ENCODE measurements at places on chromosomes 11 and 22.

GRCh38 chr11:102476812-102477211 lies 24.2 kb upstream of the TMEM123 start:
- no peak for DNase-seq

GRCh38 chr22:47067321-47067890 lies 305.0 kb downstream of the TBC1D22A start:
- DNase-seq = peak; percentile 26

DNA sequence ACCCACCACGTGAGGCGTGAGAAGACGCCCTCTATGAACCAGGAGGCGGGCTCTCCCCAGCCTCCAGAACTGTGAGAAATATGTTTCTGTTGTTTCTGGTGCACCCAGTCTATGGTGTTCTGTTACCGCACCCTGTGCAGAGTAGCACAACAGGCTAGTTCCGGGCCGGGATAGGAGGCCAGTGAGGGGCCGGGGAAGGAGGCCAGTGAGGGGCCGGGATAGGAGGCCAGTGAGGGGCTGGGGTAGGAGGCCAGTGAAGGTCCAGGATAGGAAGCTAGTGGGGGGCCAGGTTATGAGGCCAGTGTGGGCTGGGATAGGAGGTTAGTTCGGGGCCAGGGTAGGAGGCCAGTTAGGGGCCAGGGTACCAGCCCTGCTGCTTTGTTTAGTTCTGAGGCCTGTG lies 204.6 kb downstream of the BARX2 start:
- no peak for DNase-seq

DNA sequence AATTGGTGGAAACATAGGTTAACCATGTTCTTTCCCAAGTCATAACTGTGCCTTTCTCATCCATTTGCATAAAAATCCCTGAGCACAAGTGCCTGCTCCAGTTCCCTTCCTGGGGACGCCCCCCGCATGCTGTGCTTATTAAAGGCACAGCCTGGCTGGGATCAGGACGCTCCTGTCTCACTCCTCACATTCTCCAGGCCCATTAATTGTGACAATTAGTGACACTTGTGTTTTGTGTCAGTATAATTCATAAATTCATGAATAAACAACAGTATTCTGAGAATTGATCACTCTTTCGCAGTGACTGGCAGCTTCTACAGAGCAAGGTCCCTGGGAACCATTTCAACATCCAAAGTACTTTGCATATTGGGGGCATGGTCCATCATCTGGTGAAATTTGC lies 1354.4 kb downstream of the TBC1D22A start:
- DNase-seq = no peak

- DNase-seq = no peak
These were observed 4.7 kb downstream of the TBC1D10C start for GRCh38 chr11:67408437-67409200.

- no peak for DNase-seq
These were observed 93.8 kb upstream of the BLID start for GRCh38 chr11:122209619-122210366.

GRCh38 chr11:87251560-87251959 lies 213.8 kb downstream of the TMEM135 start:
- DNase-seq = no peak

DNA sequence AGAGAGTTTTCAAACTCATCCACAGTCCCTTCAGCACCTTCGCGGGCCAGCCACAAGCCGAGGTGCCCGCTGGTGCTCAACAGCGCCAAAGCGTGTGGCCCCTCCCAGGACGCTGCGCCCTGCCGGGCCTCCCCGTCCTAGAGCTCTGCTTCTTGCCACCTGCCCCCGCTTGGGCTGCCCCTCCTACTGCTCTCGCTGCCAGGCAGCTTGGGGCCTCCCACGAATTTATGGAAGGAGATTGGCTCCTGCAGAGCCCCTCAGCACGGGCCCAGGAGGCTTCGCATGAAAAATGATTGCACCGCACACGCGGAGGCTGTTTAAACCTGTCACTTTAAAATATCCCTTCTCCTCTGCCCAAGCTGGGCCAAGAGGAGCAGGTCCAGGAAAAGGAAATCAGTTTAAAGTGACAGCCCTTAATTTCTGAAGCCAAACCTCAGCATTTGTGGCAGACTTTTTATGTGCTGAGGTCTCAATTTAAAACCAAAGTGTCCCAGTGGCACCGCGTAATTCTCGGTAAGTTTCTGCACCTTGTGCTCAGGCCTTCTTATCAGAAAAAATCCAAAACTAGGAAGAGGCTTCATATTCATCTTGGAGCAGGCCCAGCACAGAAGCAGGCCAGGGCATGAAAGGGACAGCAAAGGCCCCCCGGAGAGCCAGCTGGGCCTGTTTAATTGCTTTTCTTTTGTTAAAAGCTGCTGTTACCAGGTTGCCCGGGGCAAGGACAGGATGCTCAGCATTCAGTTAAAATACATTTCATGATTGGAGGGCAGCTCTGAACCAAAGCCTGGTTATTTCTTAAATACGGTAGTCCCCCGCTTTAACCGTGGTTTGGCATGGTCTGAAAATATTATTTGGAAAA lies 303.6 kb downstream of the OPCML start:
- peak; percentile 89 for DNase-seq

DNA sequence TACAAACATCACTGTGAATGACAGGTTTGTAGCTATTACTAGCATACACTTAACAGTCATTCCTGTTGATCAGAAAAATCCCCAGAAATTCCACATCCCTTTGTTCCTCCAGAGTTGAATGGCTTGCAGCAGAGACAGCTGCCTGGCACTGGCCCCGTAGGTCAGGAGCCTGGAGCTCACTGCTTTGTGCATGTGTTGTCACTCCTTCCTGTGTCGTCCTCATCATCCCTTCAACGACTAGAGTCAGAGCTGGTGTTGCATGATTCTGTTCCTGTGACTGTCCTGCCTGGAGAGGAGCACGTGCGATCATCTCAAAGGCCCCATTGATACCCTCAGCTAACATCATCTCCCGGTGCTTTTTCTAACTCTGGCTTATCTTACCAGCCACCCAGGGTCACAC lies 58.3 kb downstream of the LDLRAD3 start:
- DNase-seq = no peak

- DNase-seq = no peak
These were observed 17.6 kb downstream of the TTC12 start for GRCh38 chr11:113332023-113332422.

GRCh38 chr22:20875296-20875695 lies 16.5 kb downstream of the SNAP29 start:
- DNase-seq = no peak

GRCh38 chr11:132126973-132127899 lies 756.8 kb downstream of the NTM start:
- DNase-seq = peak; percentile 78

DNA sequence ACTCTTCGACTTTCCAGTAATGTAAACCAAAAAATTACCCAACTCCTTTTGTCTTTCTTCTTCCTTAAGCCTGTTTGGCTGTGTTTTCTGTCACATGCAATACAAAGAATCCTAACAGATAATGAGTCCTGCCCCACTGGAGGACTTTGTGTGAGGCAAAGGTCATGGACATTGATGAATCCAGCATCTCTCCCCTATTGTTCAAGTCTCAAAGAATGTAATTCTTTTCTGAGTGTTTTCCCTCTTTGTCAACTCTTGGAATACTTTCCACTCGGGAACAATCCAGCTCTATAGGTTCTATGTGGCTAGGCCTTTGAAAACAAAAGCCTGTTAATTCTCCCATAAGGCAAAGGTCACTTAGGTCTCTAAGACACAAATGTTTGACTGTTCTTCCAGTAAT lies 100.7 kb downstream of the FAR1 start:
- DNase-seq = no peak

- peak; percentile 75 for DNase-seq
These were observed 564 bp downstream of the THAP12 start for GRCh38 chr11:76380159-76380976.

DNA sequence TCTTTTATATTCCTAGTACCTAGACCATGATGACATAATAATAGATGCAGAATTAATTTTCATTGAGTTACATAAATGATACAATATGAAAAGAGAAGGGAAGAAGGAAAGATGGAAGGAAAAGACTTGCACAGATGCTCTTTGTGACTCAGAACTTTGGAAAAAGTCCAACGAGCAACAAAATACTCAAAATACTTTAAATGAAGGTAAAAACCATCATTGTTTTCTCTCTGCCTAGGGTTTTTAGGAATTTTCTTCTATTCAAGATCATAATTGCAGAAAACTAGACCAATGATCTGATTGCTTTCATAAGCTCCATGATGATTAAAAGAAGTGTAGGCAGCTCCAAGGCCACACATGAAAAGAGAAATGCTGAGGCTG lies 276.9 kb downstream of the KIRREL3 start:
- no peak for DNase-seq

DNA sequence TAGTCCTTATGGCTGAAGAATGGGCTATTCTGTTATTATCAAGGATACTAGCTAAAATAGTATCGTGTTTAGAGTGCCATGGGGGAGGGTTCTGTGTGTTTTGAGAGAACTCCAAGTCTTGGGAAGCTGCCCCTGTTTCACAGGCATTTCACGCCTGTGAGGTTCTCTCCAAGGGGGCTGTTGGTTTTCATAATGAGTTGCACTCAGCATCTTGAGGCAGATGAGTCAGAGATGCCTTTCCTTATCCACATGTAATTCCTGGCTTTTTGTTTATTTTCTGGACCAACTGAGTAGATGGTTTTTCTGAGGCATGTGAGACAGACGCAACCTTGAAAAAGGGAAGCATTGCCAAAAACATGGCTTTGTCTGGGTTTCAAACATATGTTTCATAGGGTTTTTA lies 203.7 kb downstream of the ARHGAP42 start:
- DNase-seq = peak; percentile 83

- no peak for DNase-seq
These were observed 80.7 kb downstream of the PKNOX2 start for GRCh38 chr11:125245299-125245698.

- peak; percentile 60 for DNase-seq
These were observed 2.0 kb upstream of the BSX start for GRCh38 chr11:122983438-122984185.

DNA sequence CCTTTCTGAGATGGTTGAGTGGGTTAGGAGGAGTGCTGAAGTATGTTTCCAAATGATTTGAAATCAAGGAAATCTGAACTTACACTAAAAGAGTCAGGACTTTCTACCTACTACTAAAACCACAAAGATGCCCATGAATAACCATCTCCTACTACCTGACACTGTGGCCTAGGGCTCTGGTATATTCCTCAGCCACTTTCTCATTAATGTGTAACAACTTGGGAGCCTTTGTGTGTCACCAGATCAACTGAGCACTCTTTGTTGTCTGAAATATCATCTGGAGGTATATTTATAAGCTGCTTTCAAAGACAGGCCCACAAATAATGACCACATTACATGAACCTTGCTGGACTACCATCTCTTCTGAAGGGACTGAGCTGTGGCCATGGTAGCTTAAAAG lies 43.9 kb downstream of the RELT start:
- no peak for DNase-seq

GRCh38 chr22:36464715-36465231 lies 16.7 kb downstream of the TXN2 start:
- no peak for DNase-seq

DNA sequence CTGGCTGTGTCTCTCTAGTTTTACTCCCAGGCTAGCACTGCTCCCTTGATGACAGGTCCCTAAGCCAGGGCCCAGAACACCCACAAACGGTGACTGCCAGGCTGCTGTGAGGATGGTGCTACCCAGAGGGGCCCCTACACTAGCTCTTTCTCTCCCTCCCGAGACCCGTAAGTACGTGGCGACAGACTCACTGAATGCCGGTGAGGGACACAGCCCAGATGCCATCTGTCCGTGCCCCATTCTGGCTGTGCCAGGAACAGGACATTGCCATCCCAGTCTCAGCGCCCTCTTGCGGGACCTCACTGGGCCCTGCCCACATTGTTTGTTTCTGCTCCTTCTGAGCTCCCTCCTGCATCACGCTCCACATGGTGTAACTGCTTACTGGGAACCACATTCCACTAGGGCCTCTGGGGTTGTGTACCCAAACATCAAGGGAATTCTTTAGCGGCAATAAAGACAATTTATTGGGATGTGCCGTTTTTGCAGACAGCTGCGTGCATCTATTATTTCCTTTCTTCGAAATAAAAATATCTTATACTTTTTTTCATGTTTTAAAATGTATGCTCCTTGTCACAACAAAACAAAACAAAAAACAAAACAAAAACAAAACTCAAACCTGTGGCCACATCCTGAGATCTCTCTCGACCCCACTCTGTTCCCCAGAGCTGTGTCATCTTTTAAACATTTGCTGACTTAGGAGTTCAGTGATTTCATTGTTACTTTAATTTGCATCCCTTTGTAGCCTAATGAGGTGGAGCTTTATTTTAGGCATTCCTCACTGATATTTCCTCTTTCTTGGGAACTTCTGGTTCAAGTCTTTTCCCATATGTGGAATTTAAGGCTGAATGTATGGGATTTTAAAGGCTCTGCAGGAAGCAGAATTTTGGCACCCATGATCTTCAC lies 4.4 kb upstream of the TPCN2 start:
- peak; percentile 96 for DNase-seq

GRCh38 chr11:102451041-102451680 lies 1.4 kb downstream of the TMEM123 start:
- DNase-seq = no peak

- DNase-seq = peak; percentile 69
These were observed 3.2 kb upstream of the CST6 start for GRCh38 chr11:66008468-66009101.

DNA sequence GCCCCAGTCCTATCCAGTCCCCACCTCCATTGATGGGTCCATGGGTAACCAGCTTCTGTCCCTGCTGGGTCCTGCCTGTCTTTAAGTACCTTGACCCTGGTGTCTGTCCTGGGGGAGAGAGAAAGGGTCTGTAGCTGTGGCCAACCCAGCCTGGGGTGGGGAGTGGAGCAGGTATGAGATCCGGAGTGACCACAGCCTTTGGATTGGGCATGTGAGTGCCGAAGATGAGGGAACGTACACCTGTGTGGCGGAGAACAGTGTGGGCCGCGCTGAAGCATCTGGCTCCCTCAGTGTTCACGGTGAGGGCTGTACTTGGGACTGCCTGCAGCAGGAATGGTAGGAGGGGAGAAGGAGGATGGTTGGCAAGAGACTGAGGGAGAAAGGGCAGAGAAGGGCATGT lies 5.2 kb downstream of the ROBO3 start:
- peak; percentile 32 for DNase-seq

DNA sequence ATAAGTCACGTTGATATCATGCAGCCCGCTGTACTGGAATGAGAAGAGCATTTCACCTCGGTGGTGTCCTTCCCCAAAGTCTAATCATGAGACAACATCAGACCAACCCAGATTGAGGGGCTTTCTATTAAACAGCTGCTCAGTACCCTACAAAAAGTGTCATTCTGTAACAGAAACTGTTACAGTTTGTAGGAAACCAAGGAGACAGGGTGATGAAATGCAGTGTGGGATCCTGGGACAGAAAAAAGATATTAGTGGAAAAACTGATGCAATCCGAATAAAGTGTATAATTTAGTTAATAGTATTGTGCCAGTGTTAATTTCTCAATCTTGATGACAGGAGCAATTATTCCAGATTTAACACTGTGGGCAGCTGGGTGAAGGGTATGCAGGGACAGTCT lies 128.0 kb downstream of the MICAL2 start:
- DNase-seq = no peak

- DNase-seq = no peak
These were observed 94.6 kb upstream of the ANO1 start for GRCh38 chr11:69983571-69983877.

DNA sequence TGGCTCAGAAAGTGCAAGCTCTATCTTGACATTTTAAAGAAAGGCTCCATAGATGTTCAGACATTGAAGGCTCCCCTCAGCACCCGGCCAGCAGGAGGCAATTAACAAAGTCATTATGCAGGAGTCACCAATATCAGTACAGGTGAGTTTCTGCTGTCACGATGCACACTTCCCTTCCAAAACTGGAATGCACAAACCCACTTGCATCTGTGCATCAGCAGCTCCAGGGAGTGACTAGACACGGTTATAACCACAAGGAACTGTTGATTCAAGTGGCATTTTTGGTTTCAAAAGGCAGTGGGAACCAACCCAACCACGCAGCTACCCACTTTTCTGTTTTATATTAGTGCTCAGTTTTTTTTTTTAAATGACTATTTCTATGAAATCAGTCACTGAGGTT lies 293.9 kb upstream of the NARS2 start:
- DNase-seq = no peak
